ENCODE measurements at places on chromosomes 4 and X.

- DNase-seq = no peak
Observed at GRCh38 chrX:7149411-7149810, 1.5 kb upstream of the PUDP start.

- DNase-seq = no peak
Observed at GRCh38 chr4:170014359-170015011, 11.7 kb downstream of the MFAP3L start.

GRCh38 chr4:105387466-105387865 is 86.4 kb downstream of the PPA2 start:
- no peak for DNase-seq

GRCh38 chrX:116272322-116272721 is 101.8 kb downstream of the AGTR2 start:
- DNase-seq = no peak

GRCh38 chr4:153651587-153651986 is 32.5 kb upstream of the TLR2 start:
- no peak for DNase-seq

- DNase-seq = no peak
Observed at GRCh38 chr4:134862116-134862515, 660.5 kb upstream of the PABPC4L start.

DNA sequence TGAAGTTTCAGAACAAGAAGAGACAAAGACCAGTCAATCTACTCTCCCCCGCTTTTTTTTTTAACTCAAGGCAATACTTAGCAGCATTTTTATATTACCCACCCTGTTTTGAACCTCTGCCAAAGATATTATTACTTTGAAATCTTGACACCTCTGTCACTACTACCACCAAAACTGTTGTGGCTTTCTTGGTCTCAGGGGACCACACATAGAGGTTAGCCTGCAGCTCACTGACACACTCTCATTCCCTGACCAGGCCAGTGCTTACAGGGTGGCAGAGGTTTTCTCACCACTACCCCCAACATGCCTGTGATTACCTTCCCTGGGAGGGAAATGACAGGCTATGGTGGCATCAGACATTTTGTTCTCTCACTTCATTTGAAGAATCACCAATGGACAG is 137.4 kb upstream of the STIM2 start:
- DNase-seq = no peak

DNA sequence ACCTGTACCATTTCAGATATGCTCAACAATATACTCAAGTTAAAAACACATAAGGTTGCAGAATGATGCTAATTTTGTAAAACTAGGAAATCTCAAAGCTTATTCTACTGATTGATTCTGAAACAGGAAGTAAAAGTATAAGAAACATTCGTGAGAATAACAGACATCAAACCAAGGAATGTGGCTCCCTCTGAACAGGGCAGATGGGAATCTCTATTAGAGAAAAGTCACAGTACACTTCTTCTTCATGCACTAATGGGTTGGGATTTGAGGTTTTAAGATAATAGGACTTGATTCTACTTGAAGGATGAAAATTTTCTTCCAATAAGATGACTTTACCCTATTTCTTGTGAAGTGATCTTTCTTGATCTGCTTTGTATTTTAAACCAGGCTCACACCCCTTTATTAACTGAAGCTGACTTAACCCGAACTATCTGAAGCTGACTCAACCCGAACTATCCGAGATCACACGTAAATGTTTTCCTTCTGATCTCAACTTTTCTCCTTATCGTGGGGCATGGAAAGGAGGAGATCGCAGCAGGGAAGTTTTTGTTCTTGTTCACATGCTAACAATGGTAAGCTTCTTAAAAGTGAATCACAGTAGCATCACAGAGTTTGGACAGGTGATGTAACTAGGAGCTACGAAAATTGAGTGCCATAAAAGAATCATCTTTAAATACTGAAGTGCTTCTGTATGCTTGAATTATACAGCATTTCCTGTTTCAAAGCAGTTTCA is 363.1 kb upstream of the ZFP42 start:
- DNase-seq = no peak

GRCh38 chr4:7335344-7336066 is 99.2 kb downstream of the PSAPL1 start:
- no peak for DNase-seq

DNA sequence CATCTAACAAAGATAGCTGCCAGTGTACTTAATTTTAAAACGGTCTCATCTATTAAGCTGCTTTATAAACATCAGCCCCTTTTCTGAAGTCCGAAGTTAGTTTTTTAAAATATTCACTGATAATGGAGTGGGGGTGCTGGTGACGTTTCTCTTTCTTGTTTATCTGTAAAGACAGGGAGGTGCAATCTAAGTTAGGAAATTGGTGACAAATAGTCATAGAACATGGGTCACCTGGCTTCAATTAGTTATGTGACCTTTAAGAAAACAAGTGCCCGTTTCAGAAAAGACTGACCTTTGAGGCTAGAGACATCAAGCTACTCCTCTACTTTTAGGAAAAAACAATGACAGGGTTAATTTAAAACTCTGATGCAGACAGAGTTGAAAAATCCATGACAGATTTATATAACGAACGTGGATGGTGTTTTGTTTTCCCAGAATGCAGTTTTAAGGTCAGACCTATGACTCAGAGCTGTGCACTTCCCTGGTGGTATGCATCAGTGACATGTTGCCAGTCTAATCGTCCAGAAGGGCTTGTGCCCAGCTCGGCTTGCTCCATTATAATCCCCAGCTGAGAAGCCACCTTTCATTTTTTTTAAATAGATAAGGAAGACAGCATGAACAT is 38.2 kb downstream of the FHL1 start:
- no peak for DNase-seq

DNA sequence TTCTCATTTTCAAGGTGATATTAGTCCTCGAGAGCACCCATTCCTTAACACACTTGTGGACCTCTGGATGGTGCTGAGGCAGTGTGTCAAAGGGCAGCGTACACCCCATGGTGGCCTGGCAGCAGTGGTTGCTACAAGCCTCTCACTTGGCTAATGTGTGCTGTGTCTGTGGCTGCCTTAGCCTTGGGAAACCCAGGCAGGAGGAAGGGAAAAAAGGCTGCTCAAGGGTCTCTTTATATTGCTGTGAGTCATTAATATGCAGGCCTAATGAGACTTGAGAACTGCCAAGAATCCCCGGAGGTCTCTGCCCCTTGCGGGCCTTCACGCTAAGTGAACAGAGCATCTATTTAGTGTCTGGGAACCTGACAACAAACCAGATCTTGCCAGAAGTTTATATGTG is 7.0 kb downstream of the PCDH10 start:
- no peak for DNase-seq

DNA sequence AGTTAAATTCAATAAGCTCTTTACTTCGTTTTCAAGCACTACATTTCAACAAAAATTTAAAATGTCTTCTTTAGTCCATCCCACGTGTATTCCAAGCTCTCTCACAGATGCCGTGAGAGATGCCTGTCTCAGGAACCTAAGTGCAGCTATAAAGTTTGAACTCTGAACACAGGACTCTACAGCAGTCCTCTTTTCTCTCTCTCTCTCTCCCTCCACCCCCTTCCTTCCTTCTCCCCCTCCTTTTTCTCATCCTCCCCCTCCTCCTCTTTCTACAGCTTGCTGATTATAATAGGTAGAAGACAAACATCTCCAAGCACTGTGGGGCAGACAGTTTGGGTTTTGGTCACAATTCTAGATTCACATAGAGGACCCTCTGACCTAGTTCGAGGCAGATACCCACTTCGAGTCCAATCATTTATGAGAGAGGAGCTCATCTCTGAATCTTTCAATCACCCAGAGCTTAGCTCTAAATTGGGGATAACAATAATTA is 31.5 kb upstream of the DCLK2 start:
- no peak for DNase-seq

GRCh38 chrX:103063191-103063845 is 653 bp downstream of the BEX1 start:
- no peak for DNase-seq

DNA sequence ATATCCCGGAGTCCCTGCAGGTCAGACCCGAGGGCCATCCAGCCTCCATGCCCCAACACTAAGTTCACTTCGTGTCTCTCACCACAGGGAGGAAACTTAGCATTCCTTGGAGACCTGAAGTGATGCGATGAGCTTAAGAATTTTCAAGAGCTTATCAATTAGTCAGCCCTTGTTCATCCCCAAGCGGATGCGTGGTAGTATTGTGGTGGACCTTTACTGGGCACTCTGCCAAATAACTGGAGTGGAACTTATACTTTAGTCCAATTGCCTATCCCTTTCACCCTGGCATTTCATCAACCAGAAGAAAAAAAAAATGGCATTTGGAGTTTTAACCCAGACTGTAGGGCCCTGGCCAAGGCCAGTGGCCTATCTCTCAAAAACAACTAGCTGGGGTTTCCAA is 137.1 kb downstream of the RELL1 start:
- DNase-seq = no peak

GRCh38 chr4:173227756-173228155 is 59.1 kb downstream of the GALNT7 start:
- no peak for DNase-seq
